Glomerular endothelial cell (primary cell): ENCODE measurements at places on chromosomes 2 and 18. TPM values are rescaled to one million over a fixed set of nuclear protein-coding genes. Genes with fewer than 3 reads are reported as not detected.

GRCh38 chr2:197924483-197924882 is 120.1 kb downstream of the PLCL1 start:
- no peak for DNase-seq

DNA sequence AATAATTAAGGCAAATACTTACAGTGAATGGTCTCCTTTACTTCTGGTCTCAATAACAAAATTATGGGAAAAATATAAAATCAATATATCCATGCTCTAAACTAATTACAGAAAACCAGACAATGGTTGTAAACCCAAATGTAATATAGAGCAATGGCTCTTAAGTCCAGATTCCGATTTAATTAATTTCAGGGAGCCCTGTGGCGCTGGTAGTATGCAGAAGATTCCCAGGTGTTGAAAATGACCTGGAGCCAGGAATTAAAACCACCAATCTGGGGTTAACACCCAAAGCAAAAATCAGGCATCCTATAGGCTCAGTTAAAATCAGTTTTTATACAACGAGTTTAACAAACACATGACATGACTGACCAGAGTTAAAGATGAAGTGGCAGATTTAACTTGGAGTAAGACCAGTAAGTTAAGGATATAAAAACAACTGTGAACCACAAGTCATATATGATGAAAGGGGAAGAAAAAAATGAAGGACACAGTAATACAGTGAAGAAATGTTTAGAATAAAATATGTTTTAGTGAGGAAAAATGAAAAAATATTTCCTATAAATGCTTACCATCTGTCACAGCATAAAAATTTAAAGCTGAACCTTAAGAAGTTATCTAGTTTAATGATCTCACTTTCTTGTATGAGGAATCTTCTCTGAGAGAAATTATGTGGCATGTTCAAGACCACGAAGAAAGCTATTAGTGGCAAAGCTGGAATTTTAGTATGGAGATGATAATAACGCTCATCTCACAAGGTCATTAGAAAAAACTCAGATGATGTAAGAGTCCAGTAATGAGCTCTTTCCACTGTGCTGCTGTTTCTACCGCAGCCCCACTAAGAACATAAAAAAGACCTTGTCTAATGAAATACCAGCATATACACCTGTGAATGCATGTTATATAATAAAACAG is 45.8 kb upstream of the FLACC1 start:
- no peak for DNase-seq

DNA sequence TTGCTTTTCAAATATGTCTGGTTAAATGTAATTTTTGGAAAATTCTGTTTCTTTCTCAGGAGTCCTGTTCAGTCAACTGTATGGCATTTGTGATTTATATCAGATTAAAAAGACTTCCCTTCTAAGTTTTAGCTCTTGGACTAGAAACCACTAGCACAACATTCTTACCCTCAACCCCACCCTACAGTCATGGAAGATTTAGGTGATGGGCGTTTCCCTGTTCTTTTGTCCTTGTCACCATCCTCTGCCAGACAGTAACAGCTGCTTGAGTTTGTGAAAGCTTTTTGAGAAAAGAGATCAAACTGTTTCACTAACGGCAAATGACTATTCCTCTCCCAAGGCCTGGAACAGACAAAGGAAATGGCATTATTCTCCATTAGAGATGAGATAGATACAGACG is 31.8 kb downstream of the SERPINB5 start:
- no peak for DNase-seq

DNA sequence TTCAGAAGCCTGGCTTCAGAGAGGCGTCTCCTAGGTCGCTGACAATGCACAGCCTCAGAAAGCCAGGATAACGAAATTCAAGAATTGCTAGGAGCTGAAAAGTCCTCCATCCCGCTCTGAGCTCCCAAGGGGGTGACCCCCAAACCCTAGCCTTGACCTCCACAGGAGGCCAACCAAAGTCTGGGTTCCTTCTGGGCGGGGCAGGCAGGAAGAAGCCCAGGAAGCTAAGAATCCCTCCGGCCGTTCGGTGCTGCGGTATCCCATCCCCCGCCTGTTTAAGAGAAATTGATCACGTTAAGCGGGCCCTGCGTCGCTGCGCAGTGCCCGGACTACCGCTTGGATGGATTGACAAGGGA is 2.5 kb upstream of the OSR1 start:
- DNase-seq: no peak

- DNase-seq: no peak
These were observed 148.3 kb upstream of the HDAC4 start for GRCh38 chr2:239548965-239549595.

- no peak for DNase-seq
These were observed 16.2 kb upstream of the TMEM178A start for GRCh38 chr2:39649511-39649910.

GRCh38 chr2:241895712-241896641 is 26.4 kb downstream of the RTP5 start:
- peak; percentile 22 for DNase-seq

GRCh38 chr2:12343141-12343540 is 373.6 kb upstream of the TRIB2 start:
- DNase-seq: no peak

GRCh38 chr2:223314811-223315210 is 262.8 kb downstream of the KCNE4 start:
- DNase-seq: no peak

- no peak for DNase-seq
These were observed 55.2 kb upstream of the REV1 start for GRCh38 chr2:99545066-99545465.

DNA sequence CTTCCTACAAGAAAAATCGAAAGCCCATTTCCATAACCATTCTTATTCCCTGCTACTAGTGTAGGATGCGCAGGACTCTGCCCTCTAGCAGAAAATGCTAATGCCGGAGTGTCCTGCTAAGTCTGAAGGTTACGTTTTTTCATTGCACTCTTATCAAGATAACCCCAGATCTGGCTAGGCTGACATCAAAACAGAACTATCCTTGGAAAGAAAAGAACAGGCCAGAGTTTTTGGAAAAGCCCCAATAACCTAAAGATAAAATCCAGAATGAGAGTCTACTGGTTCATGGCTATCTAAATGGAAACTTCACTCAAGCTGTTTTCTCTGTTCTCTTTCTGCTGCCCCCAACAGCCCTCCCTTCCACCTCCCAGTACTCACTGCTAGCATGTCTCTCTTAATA is 913 bp downstream of the RNF152 start:
- no peak for DNase-seq

GRCh38 chr2:153228904-153229303 is 249.7 kb downstream of the RPRM start:
- DNase-seq: no peak

FBXO48 gene
- total RNA-seq: 0.19 and 0.64 TPM in 2 replicates

FOXD4L1 gene
- 0.05 TPM in 1 of 2 replicates, not detected in the other for total RNA-seq

DCDC2C gene
- not detected in 2 replicates for total RNA-seq

RELCH gene
- 20.1 and 24.3 TPM in 2 replicates for total RNA-seq

PARD3B gene
- total RNA-seq: 7.7 and 10.3 TPM in 2 replicates

CTAGE1 gene
- total RNA-seq: not detected in 2 replicates

PDE11A gene
- 0.48 TPM in 1 of 2 replicates, not detected in the other for total RNA-seq
